Muscle of leg (tissue), 16 donors: ENCODE measurements at places on chromosomes 1 and 21. TPM values are rescaled to one million over a fixed set of nuclear protein-coding genes. Genes with fewer than 3 reads are reported as not detected.

CDK18 gene
- total RNA-seq = 3.1 TPM

SNX7 gene
- 36.4 TPM for total RNA-seq

OR10Z1 gene
- total RNA-seq = not detected

PRKAA2 gene
- total RNA-seq = 27.5 TPM

BLACAT1 gene
- total RNA-seq = not detected

CRNN gene
- not detected for total RNA-seq

RGS7 gene
- total RNA-seq = 0.13 TPM

DNA sequence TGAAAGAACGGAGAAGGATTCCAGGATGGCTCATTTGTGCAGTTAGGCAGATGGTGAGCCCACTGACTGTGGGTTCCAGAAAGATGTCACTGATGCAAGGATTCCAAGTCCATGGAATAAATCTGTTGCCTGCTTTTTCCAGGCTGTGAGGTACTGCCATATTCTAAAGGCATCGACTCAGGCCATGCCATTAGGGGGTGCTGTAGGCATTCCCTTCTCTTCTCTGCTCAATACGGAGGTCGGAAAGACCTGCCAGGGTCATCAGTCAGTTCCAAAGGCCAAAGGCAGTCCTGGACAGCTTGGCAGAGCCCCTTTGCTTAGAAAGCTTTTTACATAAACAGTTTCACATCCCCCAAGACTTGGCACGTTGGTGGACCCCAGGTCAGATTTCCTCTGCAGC is 31.7 kb upstream of the TMEM125 start:
- H3K4me3 ChIP-seq = no peak overlapping the region
- H3K27me3 ChIP-seq = no peaks in the 10 kb centered on the region
- DNase-seq = peak; percentile 47
- H3K27ac ChIP-seq = no peak overlapping the region
- H3K36me3 ChIP-seq = no peaks in the 10 kb centered on the region

- no peaks in the 10 kb centered on the region for H3K4me1 ChIP-seq
- no peak overlapping the region for H3K27ac ChIP-seq
- H3K36me3 ChIP-seq = no peaks in the 10 kb centered on the region
- no peak overlapping the region for H3K4me3 ChIP-seq
- H3K27me3 ChIP-seq = no peaks in the 10 kb centered on the region
Observed at GRCh38 chr1:162471290-162471853, 26.2 kb upstream of the UHMK1 start.

- no peak overlapping the region for H3K4me3 ChIP-seq
- no peaks in the 10 kb centered on the region for H3K4me1 ChIP-seq
- no peak for DNase-seq
- H3K36me3 ChIP-seq = no peaks in the 10 kb centered on the region
- H3K27me3 ChIP-seq = no peaks in the 10 kb centered on the region
Observed at GRCh38 chr1:78146205-78146771, 100.5 kb downstream of the GIPC2 start.

- peak; percentile 90 for DNase-seq
- H3K27me3 ChIP-seq = no peaks in the 10 kb centered on the region
- H3K27ac ChIP-seq = no peak overlapping the region
- H3K4me1 ChIP-seq = no peaks in the 10 kb centered on the region
- no peak overlapping the region for H3K4me3 ChIP-seq
- no peaks in the 10 kb centered on the region for H3K36me3 ChIP-seq
Observed at GRCh38 chr1:103075316-103076000, 32.9 kb downstream of the COL11A1 start.

DNA sequence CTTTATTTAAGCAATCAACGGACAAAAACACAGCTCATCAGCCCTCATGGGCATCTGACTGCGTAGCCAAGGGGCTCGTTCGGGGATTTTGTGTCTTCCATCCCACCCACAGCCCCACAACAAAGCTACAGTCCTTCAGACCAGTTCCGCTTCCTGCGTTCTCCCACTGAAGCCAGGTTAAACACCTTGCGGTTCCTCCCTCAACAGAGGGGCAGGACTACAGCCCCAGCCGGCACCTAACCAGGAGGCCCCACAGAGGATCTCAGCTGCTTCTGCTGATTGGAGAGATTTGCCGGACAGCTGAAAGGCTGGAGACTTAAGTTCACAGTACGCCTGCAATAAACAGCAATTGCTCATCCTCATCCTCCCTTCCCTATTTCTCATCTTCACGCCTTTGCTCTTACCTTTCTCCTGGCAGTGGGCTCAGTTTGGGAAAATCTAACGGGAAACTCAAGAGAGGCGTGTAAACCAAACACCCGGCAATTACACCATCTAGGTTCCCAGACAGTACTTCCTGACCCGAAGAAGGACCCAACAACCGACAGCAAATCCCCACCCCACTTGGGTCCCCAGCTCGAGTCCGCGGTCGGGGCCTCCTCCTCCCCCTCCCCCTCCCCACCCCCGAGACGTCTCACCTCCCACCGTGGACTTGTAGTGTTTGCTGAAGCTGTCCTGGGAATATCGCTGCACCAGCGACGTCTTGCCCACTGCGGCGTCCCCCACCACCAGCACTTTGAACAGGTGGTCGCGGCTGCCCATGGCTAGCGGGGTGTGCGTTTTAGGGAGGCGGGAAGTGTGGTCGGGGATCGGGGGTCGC is 876 bp downstream of the RAB29 start:
- peak; percentile 29 for DNase-seq
- H3K27ac ChIP-seq = no peak overlapping the region
- H3K4me1 ChIP-seq = peaks cover 8% of the 10 kb centered on the region
- peak overlapping the region; percentile 71 for H3K4me3 ChIP-seq
- H3K36me3 ChIP-seq = no peaks in the 10 kb centered on the region

DNA sequence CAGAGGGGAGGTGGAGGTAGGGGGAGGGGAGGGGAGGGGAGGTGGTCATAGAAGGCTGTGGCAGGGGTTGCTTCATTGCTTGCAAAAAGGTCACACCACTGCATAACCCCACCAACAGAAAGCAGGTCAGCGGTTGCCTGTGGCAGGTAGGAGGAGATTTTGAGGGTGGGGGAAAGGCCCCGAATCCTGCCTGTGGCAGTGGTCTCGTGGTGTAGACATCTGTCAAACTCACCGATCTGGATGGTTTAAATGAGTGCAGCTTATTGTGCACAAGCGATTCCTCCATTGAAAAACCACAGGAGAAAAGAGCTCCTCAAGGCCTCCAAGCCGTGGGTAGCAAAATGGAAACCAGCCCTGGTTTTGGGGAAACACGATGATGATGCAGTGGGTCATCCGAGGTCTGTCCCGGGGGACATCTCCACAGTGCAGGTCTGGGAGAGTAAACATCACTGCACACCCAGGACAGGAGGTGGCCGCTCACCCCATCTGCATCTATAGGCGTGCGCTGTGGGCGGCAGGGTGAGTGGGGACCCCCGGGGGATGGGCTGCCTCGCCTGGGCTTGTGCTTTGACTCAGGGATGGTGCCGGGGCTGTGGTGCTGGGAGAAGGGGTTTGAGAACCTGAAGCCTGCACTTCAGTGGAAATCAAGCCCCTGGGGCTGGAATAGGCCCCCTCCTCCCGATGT is 112.3 kb downstream of the CRYAA start:
- H3K27me3 ChIP-seq = peaks cover 24% of the 10 kb centered on the region
- H3K36me3 ChIP-seq = no peaks in the 10 kb centered on the region
- DNase-seq = no peak
- H3K27ac ChIP-seq = no peak overlapping the region
- H3K4me1 ChIP-seq = peaks cover 9% of the 10 kb centered on the region
- H3K4me3 ChIP-seq = no peak overlapping the region

DNA sequence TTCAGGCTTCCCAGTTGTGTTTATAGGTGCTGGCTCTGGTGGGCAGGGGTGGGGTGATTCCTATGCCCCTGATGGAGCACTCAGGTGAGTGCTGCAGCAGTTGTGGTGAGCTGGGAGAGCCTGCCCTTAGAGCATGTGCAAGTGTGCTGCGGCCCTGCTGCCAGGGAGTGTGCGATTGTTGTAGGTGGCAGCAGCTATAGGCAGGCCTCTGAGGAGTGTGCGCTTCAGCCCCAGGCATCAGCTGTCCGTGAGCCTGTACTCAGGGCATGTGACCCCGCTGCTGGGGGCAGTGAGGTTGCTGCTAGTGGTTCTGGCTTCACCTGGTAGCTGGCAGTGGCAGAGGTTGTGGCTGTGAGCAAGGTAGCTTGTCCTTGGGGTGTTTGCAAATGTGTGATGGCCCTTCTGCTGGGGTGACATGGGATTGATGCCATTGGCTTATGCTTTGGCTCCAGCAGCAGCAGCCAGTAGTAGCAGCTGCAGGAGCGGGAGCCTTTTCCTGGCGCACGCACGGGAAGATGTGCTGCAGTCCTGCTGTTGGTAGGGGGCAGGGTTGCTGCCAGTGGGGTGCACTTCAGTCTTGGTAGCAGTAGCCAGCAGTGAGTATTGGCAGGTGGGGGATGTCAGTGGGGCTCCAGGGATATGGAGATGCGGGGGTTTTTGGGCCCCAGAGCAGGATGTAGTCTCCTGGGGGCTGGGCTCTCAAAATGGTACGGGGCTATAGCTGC is 37.7 kb downstream of the SYCP1 start:
- no peak overlapping the region for H3K27ac ChIP-seq
- no peak for DNase-seq
- H3K27me3 ChIP-seq = no peaks in the 10 kb centered on the region

- H3K27ac ChIP-seq = no peak overlapping the region
- H3K27me3 ChIP-seq = no peaks in the 10 kb centered on the region
- H3K4me3 ChIP-seq = no peak overlapping the region
- no peaks in the 10 kb centered on the region for H3K36me3 ChIP-seq
- H3K4me1 ChIP-seq = no peaks in the 10 kb centered on the region
Observed at GRCh38 chr1:92461364-92462097, 25.2 kb downstream of the GFI1 start.

DNA sequence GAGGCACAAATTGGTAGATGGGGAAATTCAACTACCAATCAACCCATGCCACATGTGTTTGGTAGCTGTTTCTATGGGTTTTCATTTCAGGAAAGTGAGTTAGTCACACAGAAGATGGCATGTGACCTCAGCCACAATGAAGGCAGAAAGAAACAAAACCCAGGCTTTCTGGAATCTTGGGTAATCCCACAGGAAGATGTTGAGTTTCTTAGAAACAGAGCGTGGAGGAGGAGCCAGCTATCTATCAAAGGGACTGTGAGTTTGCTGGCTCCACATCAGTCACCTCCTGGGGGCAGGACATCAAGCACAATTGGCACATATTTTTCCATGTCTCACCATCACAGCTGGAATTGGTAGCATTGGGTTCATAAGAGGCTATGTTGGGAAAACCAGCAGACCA is 188.9 kb upstream of the PLXNA2 start:
- H3K4me1 ChIP-seq = no peaks in the 10 kb centered on the region
- no peak overlapping the region for H3K27ac ChIP-seq
- H3K27me3 ChIP-seq = no peaks in the 10 kb centered on the region
- no peak for DNase-seq

DNA sequence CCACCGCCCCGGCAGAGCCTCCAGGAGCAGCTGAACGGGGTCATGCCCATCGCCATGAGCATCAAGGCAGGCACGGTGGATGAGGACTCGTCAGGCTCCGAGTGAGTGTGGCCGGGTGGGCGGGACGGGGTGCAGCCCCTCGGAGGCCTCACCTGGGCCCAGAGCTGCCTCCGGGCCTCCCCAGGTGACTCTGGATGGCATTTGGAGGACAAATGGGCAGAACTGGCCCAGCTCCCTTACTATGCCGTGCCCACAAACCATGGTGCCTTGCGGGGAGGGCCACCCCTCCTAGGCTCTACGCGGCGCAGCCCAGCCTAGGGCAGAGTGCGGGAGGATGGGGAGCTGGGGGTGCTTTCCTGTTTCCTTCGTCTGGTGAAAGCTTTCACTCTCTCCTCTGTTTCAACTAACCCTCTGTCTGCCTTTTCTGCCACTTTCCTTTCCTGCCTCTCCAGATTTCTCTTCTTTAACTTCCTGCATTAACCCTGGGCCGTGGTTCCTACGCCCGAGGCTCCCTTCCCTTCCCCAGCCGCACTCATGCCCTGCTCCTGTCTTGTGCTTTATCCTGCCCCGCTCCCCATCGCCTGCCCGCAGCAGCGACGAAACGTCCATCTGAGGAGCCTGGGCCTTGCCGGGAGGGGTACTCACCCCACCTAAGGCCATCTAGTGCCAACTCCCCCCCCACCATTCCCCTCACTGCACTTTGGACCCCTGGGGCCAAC is 9.2 kb downstream of the PSRC1 start:
- H3K27me3 ChIP-seq = no peaks in the 10 kb centered on the region
- no peak for DNase-seq
- peaks cover 18% of the 10 kb centered on the region for H3K4me1 ChIP-seq
- no peak overlapping the region for H3K4me3 ChIP-seq
- no peak overlapping the region for H3K27ac ChIP-seq

DNA sequence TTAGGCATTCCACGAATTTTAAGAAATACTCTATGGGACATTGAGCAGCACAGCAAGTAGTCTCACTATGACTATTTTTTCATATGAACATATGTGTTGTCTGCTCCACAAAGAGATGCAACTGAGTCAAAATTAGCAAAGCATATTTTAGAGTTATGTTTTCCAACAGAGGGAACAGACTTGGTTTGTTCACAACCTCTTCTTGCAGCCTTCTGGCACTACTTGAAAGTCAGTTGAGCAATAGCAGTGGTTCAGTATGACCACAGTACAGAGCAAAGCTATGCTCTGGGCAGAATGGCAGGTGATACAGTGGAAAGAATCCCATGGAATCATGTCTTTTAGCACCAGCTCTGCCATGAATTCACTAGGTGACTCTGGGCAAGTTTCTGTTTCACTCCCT is 5.2 kb downstream of the CCN1 start:
- no peaks in the 10 kb centered on the region for H3K27me3 ChIP-seq
- H3K4me1 ChIP-seq = peaks cover 24% of the 10 kb centered on the region
- H3K36me3 ChIP-seq = peaks cover 16% of the 10 kb centered on the region
- DNase-seq = peak; percentile 25
- no peak overlapping the region for H3K27ac ChIP-seq
- no peak overlapping the region for H3K4me3 ChIP-seq

- H3K27me3 ChIP-seq = peaks cover 74% of the 10 kb centered on the region
- H3K27ac ChIP-seq = no peak overlapping the region
- no peaks in the 10 kb centered on the region for H3K4me1 ChIP-seq
- no peak for DNase-seq
Observed at GRCh38 chr1:6414443-6414844, 5.3 kb downstream of the HES2 start.

GRCh38 chr1:244181867-244182266 is 130.8 kb downstream of the ZBTB18 start:
- no peak for DNase-seq
- H3K4me3 ChIP-seq = no peak overlapping the region
- H3K27ac ChIP-seq = no peak overlapping the region
- no peaks in the 10 kb centered on the region for H3K36me3 ChIP-seq
- H3K27me3 ChIP-seq = no peaks in the 10 kb centered on the region

DNA sequence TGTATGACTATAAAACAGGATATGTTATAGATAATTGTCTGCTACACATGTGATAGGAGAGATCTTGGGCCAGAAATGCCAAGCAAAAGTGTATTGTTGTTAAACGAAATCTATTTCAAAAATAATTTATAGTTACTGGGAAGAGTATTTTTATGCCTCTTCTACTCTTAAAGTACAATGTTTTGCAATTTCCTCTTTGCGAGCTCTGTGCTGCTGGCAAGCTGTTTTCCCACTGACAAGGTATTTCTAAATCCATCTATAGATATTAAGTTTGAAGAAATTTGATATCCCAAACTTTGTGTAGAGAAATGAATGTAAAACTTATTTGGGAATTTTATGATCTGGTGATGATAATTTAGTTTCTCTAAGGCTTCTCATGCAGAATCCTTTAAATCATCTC is 63.3 kb upstream of the PTGFR start:
- H3K27me3 ChIP-seq = no peaks in the 10 kb centered on the region
- no peaks in the 10 kb centered on the region for H3K4me1 ChIP-seq
- H3K27ac ChIP-seq = no peak overlapping the region
- no peaks in the 10 kb centered on the region for H3K36me3 ChIP-seq
- DNase-seq = no peak
